ENCODE measurements at places on chromosomes 3 and 15.
A peak's percentile ranks its signal among the peaks of the same experiment; 100 is the strongest.

GRCh38 chr3:31133541-31133940 is 239.1 kb upstream of the GADL1 start:
- DNase-seq: no peak

DNA sequence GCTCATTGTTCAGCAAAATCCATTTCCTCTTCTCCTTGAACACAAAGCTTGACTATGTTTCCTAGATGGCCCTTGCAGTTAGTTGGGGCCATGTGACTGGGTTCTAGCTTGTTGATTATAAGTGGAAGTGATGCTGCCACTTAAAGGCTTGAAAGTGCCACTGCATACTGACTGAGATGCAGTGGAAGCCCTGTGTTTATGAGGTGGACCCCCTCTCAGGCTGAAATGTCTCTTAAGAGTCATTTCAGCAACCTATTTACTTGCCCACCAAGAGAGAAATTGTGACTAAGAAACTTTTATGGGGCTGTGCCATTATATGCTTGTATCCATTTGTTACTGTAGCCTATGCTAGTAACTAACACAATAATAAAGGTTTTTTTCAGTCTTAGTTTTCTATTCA is 8.4 kb upstream of the ANP32A start:
- no peak for DNase-seq

GRCh38 chr15:63385911-63386531 is 4.4 kb upstream of the CA12 start:
- DNase-seq: no peak

DNA sequence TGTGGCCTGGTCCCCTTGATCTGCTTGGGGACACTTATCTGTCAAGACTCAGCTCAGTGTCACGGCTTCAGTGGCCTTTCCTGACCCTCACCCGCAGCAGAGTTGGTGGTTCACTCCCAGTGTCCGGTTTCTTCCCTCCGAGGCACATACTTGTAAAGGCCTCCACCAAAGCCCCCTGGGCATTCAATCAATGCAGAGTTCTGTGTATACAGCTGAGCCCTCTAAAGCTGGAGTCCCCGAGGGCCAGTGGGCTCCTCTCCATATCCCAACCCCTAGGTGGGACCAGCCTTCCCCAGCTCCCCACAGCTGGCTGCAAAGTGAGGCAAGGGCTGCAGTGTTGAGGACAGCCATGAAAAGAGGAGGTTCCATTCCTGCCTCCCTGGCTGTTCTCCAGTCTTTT is 70.9 kb upstream of the RGMA start:
- DNase-seq: peak; percentile 13

GRCh38 chr3:31873254-31873820 is 107.7 kb downstream of the OSBPL10 start:
- no peak for DNase-seq

DNA sequence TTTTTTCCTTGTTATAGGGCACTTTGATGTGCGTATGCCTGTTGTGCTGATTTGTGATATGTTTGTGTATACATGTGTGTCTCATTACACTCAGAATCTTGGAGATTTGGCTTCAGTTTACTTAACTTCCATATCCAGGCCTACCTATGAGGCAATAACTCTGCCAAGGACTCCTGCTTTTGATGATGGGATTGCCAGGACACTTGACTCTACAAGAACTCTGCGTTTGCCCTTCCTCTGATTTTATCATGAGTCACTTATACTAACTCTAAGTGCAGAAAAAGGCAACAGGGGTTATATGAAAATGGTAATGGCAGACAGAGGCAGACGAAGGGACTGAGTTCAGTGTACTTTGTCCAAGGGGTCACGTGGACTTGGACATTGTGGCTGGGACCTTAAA is 33.6 kb downstream of the MCTP2 start:
- DNase-seq: no peak

GRCh38 chr15:65355988-65356353 is 21.8 kb downstream of the IGDCC3 start:
- peak; percentile 14 for DNase-seq

DNA sequence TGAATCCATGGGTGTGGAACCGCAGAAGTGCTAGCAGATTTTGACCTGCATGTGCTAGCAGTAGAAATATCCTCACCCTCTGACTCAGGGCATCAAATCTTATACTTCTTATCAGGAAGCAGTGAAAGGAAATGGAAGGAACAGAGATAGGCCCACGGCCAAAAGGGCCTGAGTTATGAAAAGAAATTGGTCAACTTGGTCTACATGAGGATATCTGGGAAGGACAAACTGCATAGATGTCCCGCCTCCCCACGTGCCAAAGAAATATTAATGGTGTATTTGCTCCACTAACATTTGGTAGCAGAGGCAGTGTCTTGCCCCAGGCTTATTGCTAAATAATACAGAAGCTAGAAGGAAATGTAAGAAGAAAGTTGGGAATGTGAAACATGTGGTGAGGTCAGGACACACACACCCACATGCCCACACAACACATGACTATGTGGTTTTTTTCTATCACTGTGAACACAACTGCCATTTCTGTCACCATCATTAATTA is 93.6 kb upstream of the COL8A1 start:
- DNase-seq: no peak

DNA sequence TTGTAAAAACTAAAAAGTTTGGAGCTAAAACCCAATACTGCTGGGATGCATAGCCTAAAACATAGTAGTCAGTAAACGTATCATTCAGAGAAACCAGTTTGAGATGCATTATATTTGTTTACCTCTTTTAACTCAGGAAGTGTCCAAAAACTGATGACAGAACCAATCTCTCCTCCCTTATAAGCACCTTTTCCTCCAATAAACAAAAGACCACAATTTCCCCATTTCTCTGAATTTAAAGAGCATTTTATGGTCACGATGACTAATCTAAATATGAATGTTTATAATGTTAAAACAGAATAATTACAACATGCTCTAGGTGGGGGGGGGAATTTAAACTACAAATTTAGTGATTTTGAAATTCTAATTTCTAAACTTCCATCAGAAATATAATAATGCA is 58.5 kb downstream of the CEP63 start:
- no peak for DNase-seq

DNA sequence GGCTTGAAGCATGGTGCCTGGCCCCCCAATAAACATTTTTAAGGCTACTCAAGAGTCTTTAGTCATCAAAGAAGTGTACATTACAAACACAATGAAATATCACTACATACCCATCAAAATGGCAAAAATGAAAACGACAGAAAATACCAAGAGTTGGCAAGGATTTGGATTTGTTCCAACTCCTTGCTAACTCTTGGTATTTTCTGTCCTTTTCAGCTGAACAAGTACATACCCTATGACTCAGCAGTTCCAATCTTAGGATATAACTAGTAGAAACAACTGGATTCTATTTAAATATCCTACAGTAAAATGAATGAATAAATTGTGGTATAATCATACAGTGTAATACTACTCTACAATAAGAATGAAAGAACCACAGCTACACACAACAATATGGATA is 25.1 kb upstream of the GABPB1 start:
- DNase-seq: no peak

DNA sequence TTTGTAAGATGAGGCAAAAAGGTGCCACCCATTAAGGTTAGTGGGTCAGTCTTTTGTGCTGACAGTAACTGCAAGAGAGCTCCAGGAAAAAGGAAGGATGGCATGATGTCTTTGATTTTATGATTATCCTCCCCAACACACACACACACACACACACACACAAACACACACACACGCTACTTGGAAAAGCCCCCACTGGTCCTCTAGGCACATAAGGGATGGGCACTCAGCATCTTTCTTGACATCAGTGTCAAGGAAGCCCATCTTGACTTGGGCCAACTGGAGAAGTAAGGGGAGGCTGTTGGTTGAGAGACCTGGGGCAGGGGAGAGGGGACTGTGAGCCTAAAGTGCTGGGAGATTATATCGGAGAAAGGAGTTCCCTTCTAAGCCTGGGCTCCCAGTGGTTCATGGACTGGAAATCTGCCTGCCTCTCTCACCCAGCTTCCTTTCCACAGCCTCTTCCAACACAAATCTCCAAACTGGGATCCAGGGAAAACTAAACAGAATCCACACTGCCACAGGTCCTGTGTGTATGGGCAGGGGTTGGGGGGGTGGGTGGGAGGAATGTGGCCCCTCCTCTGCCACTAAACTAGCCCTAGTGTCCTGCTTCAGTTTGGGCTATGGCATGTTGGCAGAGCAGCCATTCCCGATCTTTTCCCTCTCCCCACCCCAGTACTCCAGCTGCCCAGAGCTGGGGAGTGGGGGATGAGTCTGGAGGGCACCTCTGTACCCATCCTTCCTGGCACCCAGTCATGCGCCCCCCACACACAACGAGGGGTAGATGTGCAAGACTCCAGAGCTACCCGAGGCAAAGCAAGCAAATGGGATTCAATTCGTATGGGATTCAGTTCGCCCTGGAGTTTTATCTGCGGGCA is 1.6 kb downstream of the AMOTL2 start:
- DNase-seq: no peak

DNA sequence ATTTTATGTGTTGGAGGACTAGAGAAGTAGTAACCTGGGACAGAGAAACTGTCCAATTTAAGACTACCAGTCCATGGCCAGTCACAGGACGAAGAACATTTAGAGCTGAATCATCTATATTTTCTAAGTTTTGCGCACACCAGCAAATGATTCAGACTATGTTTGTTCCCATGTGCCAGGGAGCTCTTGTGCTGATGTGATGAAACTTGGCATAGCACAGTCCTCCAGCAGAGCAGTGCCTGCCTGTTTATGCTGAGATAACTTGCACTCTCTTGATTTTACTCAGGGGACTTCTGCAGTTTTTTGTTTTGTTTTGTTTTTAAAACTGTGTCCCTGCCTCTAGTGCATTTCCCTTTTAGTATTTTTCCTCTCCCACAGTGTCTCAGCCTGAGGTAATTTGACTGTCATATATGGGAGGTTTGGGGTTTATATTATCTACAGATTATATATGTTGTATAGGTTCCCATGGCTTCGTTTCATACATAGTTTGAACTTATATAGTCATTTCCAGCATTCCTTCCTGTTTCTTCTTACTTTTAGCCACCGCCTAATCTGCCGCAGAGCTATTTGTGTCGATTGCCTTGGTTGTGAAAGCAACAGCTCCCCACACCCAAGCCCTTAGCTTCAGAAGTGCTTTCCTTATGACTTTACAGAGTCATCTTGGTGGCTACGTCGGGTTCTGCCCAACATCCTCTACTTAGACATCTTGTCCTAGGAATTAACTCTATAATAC is 45.5 kb downstream of the PPM1L start:
- no peak for DNase-seq

DNA sequence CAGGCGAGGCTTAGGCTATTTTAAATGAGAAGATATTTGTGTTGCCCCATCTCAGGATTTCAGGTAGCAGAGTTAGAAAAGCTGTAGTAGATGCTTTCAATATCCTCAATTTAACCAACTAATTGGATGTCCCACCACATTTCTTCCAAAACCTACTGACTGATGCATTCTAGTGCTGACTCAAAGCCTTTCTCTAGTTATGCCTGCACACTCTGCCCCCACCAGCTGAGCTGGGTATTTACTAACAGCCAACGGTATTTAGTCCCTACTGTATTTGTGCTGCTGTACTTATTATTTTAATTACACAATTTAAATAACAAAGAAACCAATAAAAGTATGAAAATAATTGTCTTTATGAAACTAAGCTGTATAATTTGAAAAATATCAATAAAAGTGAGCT is 139.5 kb downstream of the OSBPL10 start:
- DNase-seq: no peak

DNA sequence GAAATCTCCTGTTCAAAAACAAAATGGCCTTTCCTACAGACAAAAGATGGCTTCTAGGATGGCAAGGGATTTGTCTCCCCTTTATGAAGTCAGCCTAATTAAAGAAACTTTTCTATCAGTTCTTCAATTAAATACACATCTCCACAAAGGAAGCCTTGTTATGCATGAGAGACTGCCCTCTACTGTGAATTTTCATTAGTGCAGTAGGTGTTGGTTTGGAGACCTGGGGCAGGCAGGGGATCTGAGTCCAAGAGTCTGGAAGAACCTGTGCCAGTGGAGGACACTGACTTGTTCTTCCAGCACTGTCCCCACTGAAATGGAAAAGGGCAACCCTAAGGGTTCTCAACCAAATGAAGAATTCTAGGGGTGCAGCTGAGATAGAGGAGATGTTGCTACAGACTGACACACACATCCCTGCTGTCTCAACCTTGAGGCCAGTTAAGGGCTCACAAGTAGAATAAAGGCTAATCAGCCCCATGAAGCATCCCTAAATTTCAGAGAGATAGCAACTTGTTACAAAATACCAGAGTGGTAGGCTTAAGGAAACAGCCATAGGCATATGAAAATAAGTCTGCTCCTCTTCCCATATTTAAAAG is 174.0 kb upstream of the PRICKLE2 start:
- DNase-seq: peak; percentile 42

DNA sequence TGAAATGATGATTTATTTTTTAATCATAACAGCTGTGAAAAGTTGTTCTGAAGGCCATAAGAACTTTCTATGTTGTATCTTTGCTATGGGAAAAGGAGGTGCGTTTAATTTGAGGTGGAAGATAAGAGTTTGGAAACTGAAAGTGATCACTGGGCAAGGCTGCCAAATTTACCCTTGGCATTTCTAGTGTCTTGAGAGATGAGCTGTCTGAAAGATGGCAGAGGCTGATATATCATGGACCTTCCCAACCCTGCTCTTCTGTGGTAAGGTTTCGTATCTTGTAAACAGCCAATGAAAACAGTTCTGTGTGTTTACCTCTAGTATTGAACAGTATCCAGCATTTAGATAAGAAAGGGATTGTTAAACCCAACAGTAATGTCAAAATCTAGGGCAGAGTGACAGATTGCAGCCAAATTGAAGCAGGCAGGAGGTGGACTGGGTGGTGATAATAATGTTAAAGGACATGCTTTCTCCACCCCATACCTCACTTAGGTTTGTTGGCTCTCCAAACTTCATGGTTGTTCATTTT is 15.8 kb upstream of the NFKBIZ start:
- no peak for DNase-seq

DNA sequence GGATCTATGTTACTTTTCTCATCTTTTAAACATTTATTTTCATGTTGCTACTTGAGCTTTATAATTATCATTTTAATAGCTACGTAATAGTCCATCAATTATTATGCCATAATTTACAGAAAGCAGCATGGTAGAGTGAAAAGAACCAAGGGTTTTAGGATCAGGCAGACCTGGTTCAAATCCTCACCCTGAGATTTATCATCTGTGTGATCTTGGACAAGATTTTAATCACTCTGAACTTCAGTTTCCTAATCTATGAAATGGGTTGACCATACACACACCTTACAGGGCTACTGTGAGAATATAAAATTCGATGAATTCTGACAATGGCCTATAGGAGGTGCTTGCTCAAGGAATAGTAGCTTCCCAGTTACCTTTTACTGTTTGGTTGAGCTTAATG is 27.1 kb downstream of the BOC start:
- no peak for DNase-seq
